Mesendoderm (in vitro differentiated cells): ENCODE measurements at places on chromosomes 6 and 20.

- no peak for DNase-seq
Observed at GRCh38 chr20:1331101-1331500, 2.2 kb upstream of the SDCBP2 start.

DNA sequence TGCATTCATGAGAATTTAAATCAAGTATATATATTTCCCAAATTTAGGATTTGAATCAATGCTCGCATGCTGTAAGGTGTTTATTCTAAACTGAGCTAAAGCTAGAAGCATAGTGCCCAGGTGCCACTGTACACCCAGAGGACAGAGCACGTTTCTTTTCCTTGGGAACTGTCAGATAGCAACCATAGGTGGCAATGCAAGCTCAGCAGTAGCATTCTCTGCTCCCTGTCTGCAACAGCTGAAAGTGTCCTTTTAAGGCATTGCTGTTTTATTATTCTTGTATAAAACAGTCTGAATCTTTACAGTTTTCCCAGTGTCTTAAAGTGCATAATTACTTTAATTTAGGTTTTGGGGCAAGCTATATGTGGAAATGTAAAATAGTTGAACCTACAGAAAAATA, 443.4 kb upstream of the MMS22L start:
- peak; percentile 62 for DNase-seq

DNA sequence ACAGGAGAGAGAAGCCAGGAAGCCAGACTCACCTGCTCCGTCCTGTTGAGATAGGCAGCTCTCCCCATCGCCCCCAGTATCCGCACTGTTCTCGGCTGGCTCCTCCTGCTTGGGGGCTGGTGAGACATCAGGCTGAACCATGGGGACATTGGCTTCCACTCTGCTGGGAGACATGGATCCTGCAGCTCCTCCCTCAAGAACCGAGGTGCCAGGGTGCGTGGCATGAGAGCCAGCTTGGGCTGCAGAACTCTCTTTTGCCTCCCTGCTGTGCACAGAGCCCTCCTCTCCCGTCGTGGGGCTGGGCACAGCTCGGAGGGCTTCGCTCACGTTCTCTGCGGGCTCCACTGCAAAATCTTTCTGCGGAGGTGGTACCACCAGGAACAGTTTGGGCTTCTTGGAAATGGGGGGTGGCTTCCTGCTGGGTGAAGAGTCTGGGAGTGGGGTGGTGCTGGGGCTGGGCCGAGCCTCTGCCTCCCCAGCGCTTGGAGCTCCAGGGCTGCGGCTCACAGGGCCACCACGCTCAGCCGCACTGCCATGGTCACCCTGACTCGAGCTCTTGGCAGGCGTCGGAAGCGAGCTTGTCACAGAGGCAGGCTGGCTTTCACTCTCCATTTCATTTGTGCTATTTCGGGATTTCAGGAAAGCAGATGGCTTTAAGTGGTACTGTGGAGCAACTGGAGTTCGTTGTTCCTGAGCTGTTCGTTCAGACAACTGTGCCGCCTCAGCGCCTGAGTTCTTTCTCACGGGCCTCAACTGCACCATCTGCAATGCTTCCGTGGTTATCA, 26.5 kb downstream of the HEBP2 start:
- DNase-seq, result no peak

DNA sequence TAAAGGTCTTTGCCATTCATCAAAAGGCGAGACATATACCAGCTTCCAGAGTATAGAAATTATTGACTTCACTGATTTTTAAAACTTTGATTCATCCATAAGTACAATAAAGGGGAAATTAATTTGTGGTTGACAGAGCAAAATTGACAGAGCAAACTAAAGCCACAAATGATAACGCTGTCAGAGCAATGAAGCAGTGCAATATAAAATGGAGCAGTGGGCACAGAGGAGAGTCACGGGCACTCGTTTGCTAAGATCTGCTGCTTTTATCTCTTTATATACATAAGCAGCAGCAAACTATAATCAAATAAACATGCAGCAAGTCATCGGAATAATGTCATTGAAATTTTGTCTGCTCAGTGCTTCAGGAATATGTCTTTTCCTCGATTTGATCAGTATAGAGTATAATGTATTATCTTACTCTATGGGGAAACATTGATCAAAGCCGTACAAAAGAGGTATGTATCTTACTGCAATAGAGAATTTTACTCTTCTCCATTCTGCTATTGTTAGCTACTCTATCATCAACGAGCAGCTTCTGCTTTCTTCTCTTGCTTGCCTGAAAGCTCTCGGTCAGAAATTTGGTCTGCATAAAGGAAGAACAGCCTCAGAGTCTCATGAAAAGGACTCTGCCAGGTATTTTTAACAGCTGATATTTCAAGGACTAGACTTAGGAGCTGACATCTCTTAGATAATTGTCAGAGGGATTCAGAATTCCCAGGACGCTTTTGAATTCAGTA, 546.0 kb upstream of the ARID1B start:
- no peak for DNase-seq

GRCh38 chr20:16057651-16058050, 515.6 kb downstream of the KIF16B start:
- DNase-seq, result no peak
